Myocyte (in vitro differentiated cells): ENCODE measurements at places on chromosomes 13 and 19. TPM values are rescaled to one million over a fixed set of nuclear protein-coding genes. Genes with fewer than 3 reads are reported as not detected.

The SERP2 gene
- total RNA-seq: 1.9 and 2.0 TPM in 2 replicates

The ZNF229 gene
- total RNA-seq: 6.2 and 6.8 TPM in 2 replicates

The NALCN gene
- total RNA-seq: 2.7 and 5.9 TPM in 2 replicates

The MCEMP1 gene
- not detected in 2 replicates for total RNA-seq

The AKAP11 gene
- total RNA-seq: 26.6 and 32.5 TPM in 2 replicates

The MED4 gene
- total RNA-seq: 21.6 and 34.5 TPM in 2 replicates

The CGB7 gene
- 0.29 TPM in 1 of 2 replicates, not detected in the other for total RNA-seq

The SOX21 gene
- not detected in 2 replicates for total RNA-seq

The TTC9B gene
- total RNA-seq: not detected in 2 replicates

The TJP3 gene
- total RNA-seq: not detected in 2 replicates

The MEDAG gene
- 2.6 and 4.1 TPM in 2 replicates for total RNA-seq
